ENCODE measurements at places on chromosomes 3 and 15.

DNA sequence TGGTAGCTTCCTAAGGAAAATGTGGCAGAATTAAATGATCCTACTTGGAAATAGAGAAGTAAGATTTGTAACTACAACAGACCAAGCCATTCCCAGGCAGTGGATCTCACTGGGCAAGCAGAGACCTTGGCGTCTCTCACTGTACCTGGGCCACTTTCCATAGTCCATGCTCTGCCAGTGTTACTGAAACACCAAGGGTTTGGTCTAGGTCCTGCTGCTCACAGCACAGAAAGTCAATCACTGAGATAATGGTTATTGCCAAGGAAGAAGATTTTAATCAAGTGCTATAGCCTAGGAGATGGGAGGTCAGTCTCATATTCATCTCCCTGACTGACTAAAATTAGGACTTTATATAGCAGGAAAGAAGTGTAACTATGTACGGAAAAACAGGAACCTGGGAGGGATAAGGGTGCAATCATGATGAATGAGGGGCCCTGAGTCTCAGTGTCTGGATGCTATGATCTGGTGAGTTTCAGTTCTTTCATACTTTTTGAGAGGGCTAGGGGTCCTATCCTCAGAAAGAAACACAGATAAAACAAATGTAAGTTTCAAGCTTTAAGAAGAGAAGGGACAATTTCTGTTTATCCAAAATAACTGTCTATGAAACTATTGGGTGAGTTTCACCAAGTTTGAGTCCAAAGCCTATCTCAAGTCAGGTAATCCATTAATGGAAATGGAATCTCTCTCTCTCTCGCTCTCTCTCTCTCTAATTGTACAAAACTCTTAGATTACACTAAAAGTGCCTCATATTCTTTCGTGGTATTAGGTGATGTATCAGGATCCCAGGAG lies 20.6 kb downstream of the GPR15 start:
- DNase-seq, result no peak

DNA sequence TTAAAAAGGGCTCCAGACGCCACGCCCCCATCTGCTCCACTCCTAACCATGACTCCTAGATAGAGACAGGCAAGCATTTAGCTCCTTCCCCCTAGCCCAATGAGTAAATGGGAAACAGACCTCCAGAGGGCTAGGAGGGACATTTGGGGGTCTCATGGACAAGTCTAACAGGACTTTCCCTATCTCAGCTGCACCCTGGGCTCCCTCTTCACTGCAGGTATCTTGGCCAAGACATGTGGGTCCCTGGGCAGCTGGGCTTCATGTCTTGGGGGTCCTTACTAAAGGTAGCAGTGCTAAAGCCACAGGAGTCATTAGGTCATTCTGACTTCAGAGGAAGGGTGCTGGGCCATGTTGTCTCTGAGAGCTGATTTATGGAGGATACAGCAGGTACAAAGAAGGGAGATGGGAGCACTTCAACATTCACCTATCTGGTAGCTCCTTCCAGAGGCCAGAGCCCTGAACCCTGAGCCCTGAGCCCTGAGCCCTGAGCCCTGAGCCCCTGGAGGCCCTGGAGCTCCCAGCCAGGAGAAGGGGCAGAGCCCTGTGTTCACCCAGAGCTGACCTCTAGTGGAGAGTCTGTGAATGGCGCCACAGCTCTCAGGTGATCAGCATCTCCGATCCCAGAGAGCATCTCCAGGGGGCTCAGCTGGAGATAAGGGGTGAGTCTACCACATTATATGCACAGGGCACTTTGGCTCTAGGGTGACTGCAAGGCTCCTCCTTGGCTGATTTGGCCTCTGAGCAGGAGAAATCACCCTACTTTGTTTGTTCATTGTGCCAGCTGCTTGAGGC lies 40.1 kb upstream of the EPHB1 start:
- DNase-seq, result no peak

DNA sequence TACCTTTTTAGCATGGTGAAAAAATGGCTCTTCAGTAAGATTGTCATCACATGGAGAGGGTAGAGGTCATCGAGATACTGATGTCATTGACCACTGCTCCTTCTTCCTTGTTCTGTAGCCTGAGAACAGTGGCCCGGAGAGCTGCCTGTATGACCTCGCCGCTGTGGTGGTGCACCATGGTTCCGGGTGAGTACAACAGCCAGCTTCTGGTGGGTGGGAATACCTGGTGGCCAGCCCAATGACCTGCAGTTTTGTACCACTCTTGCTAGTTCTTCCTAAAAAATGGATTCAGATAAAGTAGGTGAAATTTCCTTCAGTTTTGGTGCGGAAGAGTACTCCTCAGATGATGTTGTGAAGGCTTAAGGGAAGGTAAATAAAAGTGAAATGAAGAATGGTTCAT lies 8.4 kb upstream of the FBXL22 start:
- DNase-seq, result peak; percentile 21

- DNase-seq, result no peak
Observed at GRCh38 chr3:86788371-86788770, 202.6 kb downstream of the VGLL3 start.

DNA sequence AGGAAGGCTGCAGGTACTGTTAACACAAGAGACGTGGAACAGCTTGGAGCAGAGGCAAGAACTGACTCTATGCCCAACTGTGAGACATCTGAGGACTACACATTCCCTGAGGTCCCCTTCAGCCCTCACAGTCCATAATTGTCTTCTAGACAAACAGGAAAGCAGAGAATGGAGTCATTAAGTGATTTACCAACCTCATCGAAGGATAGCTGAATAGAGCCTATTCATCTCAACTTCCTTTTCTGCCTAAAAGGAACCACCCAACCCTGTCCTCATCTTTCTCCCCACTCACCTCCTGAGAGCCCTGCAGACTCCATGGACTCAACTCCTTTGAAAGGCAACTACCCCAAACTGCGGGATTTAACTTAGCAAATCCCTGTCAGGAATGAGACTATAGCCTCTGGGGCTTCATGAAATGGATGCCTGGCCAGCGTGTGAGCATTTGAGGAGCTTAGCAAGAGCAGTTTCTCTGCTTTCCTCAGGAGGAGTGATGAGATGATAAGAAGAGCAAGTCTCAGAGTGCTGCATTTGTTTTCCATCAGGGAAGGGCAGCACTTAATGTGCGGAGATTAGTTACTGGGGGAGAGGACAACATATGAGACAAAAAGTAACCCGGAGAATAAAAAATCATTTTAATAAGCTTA lies 61.5 kb upstream of the FILIP1L start:
- no peak for DNase-seq

GRCh38 chr3:29070959-29071634 lies 209.8 kb upstream of the RBMS3 start:
- no peak for DNase-seq

- peak; percentile 24 for DNase-seq
Observed at GRCh38 chr3:47323431-47324277, 40.9 kb downstream of the KLHL18 start.

GRCh38 chr3:60764870-60765269 lies 486.4 kb downstream of the FHIT start:
- no peak for DNase-seq

- DNase-seq, result no peak
Observed at GRCh38 chr15:35674873-35675781, 129.2 kb upstream of the DPH6 start.

DNA sequence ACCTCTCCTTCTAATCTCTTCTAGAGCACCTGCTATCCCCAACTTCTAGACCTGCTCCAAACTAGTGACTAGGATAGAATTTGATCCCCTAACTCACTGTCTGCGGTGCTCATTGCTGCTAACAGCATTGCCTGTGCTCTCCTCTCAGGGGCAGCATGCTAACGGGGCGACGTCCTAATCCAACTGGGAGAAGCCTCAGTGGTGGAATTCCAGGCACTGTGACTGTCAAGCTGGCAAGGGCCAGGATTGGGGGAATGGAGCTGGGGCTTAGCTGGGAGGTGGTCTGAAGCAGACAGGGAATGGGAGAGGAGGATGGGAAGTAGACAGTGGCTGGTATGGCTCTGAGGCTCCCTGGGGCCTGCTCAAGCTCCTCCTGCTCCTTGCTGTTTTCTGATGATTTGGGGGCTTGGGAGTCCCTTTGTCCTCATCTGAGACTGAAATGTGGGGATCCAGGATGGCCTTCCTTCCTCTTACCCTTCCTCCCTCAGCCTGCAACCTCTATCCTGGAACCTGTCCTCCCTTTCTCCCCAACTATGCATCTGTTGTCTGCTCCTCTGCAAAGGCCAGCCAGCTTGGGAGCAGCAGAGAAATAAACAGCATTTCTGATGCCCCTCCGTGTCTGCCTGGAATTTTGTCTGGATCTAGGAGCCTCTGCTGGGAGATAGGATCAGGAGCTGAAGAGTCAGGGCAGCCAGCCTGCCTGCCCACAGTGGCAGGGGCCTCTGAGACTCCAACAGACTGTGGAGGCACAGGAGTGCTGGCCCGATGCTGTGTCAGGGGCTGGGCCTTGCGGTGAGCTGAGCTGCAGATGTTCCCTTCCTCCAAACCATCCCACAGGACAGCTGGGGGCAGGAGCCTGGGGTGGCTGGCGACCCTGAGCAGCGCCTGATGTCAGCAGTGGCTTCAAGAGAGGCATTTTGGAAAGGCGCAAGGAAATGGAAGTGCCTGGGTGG lies 3.0 kb downstream of the ISLR start:
- no peak for DNase-seq

GRCh38 chr3:77606372-77606771 lies 566.5 kb downstream of the ROBO2 start:
- no peak for DNase-seq

- no peak for DNase-seq
Observed at GRCh38 chr3:191424881-191425280, 36.1 kb upstream of the PYDC2 start.

- DNase-seq, result no peak
Observed at GRCh38 chr15:65956307-65956706, 87.0 kb downstream of the RAB11A start.

- DNase-seq, result no peak
Observed at GRCh38 chr3:192170659-192171058, 556.7 kb downstream of the FGF12 start.

DNA sequence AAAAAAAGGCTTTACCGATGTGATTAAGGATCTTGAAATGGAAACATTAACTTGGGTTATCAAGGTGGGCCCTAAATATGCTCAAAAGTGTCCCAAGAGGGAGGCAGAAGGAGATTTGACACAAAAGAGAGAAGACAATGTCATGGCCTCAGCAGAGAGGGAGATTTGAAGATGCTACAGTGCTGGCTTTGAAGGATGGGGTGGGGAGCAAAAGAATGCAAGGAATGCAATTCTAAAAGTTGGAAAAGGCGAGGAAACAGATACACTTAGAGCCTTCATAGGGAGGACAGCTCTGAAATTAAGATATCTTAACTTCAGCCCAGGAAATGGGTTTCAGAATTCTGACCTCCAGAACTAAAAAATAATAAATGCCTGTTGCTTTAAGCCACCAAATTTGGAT lies 314.5 kb upstream of the CCDC54 start:
- no peak for DNase-seq

DNA sequence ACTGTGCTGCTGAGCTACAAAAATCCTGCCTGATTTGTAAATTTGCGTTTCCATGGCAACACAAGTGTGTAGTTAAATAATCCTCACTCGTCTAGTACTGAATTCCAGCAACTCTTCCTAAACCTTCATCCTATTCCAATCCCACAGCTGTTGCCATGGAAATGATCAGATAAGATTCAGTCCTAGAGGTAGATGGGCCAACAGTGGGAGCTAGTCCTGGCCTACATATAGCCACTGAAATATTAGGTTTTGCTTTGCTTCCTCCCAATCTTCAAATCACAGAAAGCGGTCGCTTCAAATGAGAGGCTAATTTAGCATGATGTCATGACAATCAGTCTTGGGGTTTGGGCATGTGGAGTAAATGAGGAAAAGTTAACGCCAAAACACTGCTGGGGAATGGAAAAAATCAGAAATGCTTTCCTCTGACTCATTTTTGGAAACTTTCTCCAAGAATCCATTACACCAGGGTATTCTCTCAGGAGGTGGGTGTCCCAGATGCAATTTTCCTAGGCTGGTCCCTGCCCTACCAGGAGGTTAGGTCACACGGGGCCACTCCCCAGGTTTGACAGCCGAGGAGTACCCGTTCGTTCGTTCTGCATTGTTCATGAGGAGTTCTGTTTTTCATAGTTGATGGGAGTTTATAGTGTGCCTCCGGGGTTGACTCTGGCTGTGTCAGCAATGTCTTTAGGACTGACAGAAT lies 159.2 kb upstream of the SLCO3A1 start:
- no peak for DNase-seq

DNA sequence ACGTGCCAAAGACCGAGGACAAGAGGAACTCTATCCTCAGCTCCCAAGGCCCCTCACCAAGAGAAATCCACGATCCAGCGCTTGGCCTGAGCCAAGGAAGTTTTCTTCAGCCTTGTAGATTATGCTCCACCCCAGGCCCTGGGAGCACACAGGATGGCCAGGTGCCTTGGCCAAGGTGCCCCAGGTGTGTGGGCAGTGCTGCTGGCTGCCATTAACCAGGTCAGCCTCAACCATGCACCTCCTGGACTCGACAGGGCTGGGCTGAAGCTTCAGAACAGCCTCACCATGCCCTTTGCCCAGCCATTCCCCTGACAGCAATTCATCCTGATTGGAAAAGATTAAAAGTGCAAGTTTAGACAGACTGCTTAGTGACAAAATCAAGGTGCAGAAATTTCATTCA lies 10.9 kb upstream of the MESP1 start:
- DNase-seq, result no peak

GRCh38 chr3:77041811-77042210 lies 1.9 kb downstream of the ROBO2 start:
- no peak for DNase-seq

DNA sequence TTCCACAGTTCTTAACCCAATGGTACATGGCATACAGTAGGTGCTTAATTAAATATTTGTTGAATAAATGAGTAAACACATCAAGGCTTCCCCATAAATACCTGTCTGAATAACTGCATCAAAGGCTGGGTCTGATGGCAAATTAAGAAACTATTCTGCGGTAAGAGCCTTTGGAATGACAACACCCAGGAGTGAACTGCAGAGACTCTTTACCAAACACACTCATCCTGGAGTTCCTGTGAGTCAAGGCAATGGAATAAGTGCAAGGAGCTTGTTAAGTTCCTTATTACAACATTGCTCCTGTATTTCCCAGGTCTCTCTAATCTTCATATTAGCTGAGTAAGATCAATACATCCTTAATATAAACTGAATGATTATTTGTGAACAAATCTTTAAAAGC lies 119.9 kb upstream of the STT3B start:
- no peak for DNase-seq

DNA sequence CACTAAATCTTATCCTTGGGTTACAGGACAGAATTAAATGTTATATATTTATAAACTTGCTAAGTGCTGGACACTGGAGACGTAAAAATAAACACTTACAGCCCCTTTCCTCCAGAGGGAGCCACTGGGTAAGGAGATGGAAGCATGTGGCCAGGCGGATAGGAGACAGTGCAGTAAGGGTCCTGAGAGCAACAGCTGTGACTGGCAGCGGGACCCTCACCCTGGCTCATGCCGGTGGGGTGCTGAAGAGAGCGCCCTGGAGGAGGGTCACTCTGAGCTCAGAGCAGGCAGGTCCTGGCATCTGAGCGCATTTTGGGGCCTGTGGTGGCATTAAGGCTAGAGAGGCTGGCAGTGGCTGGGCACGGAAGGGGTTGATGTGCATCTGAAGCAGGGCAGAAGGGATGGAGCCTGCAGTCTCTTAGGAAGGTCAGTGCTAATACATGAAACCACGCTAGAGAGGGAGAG lies 16.0 kb downstream of the SEC61A1 start:
- DNase-seq, result peak; percentile 26
